ENCODE measurements at places on chromosomes 1 and 21. TPM values are rescaled to one million over a fixed set of nuclear protein-coding genes. Genes with fewer than 3 reads are reported as not detected.
A peak's percentile ranks its signal among the peaks of the same experiment; 100 is the strongest.

GRCh38 chr1:29961293-29962059 lies 725.2 kb downstream of the PTPRU start:
- DNase-seq: no peak

GRCh38 chr1:151542710-151543129 lies 2.6 kb downstream of the TUFT1 start:
- no peak for DNase-seq

GRCh38 chr21:25862112-25862511 lies 127.3 kb downstream of the GABPA start:
- no peak for DNase-seq

GRCh38 chr1:214354440-214355148 lies 73.6 kb downstream of the SMYD2 start:
- no peak for DNase-seq

- peak; percentile 65 for DNase-seq
Observed at GRCh38 chr1:159015440-159015909, 5.8 kb downstream of the IFI16 start.

DNA sequence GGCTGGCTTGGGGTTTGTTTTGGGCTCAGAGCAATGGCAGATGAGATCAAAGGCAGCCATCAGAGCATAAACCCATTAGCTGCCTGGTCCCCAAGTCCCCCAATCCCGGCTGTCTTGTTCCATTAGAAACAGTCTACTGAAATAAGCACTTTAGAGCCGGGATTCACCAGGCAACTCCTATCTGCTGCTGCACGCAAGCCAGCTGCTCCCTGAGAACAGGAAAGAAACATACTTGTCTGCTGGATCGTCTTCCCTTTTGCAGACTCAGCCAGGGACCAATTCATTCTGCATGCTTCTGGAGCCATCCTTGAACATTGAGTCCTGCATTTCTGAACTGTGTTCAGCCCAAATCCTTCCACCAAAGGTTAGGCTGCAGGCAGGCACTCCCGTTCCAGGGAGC lies 21.8 kb downstream of the RXRG start:
- no peak for DNase-seq

GRCh38 chr1:212487286-212487685 lies 54.6 kb downstream of the NENF start:
- DNase-seq: no peak

DNA sequence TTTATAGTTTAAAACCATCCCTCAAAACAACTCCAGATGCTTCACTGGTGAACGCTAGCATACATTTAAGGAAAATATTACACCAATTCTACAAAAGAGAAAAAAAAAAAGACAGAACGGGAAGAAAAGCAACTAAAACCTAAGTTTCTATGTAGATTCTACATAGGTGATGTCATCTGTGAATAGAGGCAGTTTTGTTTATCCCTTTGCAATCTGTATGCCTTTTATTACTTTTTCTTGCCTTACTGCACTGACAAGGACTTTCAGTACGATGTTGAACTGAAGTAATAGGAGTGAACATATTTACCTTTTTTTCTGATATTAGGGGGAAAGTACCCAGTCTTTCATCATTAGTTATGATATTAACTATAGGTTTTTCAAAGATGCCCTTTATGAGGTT lies 101.7 kb upstream of the HAO2 start:
- DNase-seq: no peak

DNA sequence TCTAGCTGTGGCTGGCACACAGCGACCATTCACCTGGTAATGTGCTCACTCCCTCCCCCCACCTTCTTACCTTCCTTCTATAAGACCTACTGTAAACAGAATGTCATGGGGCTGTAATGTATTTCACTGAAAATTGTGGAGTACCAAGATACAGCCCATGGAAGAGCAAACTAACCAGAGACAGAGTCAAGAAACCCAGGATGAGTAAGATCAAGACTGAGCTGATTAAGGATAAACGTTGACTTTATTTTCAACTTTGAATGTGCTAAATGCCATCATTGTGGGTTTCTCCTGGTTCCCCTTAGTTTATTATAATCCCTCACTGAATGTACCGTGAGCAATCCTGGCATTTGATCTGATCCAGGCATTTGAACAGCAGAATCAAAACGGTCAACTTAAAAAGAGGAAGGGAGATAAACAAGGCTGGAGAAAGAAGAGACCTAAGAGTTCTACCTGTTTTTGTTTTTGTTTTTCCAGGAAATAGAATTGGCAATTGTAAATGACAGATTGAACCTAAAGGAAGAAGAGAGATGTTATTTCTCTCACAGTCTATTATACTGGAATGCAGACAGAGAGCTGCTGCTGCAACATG lies 16.1 kb upstream of the ATP1B1 start:
- no peak for DNase-seq

DNA sequence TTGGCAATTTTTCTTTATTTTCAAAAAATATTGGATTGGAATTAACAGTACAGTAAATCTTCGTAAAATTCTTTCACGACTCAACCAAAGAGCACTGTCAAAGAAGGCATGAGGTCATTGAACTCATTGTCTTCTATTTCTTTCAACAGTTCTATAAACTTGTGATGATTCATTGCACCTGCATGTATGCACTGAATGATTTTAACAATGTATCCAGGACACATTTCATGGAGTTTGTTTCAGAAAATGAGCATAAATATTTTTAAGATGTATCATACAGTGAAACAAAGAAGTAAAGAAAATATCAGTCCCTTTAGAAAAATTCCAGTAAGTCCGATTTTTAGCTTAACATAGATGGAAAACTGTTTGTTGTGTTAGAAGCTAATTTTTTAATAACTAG lies 33.6 kb upstream of the CD34 start:
- no peak for DNase-seq

GRCh38 chr1:86082183-86082582 lies 74.4 kb downstream of the COL24A1 start:
- peak; percentile 9 for DNase-seq

- no peak for DNase-seq
Observed at GRCh38 chr1:17186216-17186909, 18.6 kb upstream of the PADI1 start.

GRCh38 chr1:155989242-155990004 lies 11.1 kb upstream of the ARHGEF2 start:
- DNase-seq: no peak

GRCh38 chr1:24551290-24551959 lies 4.5 kb upstream of the NCMAP start:
- DNase-seq: no peak

GRCh38 chr1:105585791-105586190 lies 1470.7 kb upstream of the PRMT6 start:
- DNase-seq: no peak

DNA sequence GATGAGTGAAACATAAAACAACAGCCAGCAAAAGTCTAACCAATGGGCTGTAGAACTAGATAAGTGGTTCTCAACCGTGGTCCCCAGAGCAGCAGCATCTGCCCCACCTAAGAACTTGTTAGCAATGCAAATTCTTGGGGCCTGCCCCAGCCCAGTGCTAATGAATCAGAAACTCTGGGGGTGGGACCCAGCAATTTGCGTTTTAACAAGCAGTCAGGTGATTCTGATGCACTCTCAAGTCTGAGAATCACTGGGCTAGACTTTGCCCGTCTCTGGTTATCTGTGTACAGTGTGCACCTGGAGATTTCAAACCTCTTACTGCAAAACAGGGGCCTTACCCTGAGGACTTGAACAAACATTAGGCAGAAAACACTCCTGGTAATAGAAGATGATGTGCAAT lies 66.5 kb downstream of the PLXNA2 start:
- DNase-seq: no peak

- DNase-seq: no peak
Observed at GRCh38 chr1:65564493-65564892, 144.0 kb downstream of the LEPR start.

The CLCA4 gene
- polyA plus RNA-seq: not detected

The MAP7D1 gene
- 74.9 TPM for polyA plus RNA-seq

The TGFBR3 gene
- 5.5 TPM for polyA plus RNA-seq

The SYF2 gene
- polyA plus RNA-seq: 38.6 TPM

The FMO2 gene
- polyA plus RNA-seq: not detected

The ILDR2 gene
- not detected for polyA plus RNA-seq

The MAB21L3 gene
- 0.03 TPM for polyA plus RNA-seq

The PADI1 gene
- 2.0 TPM for polyA plus RNA-seq

The AMPD1 gene
- not detected for polyA plus RNA-seq

The KCNE2 gene
- polyA plus RNA-seq: not detected

The KCNK1 gene
- polyA plus RNA-seq: 6.2 TPM
